Activated CD4-positive, alpha-beta T cell treated with anti-CD3 and anti-CD28 coated beads, Interleukin-2, amount 50 U/mL, for 4 hours (primary cell): ENCODE measurements at places on chromosomes 11 and 22.

DNA sequence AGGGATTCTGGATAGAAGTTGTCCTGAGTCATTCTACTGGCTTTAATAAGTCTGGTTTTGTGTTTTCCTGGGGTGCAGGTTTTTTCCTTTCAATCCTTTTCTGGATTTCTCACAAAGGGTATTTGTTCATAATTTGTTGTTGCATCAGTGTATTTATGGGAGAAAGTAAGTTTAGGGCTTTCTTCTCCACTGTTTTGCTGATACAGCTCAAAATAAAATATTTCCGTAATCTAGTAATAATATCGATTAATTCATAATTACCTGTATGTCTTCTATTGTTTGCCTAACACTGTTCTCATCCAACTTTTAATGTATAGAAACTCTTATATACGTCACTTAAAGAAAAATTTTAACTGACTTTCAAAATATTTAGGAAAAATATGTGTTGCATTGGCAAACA, 728.2 kb downstream of the LUZP2 start:
- DNase-seq: no peak

- DNase-seq: no peak
Measured at GRCh38 chr22:39382410-39382809, 17.2 kb upstream of the TAB1 start.

- no peak for DNase-seq
Measured at GRCh38 chr22:20619045-20619892, 111.9 kb downstream of the MED15 start.

DNA sequence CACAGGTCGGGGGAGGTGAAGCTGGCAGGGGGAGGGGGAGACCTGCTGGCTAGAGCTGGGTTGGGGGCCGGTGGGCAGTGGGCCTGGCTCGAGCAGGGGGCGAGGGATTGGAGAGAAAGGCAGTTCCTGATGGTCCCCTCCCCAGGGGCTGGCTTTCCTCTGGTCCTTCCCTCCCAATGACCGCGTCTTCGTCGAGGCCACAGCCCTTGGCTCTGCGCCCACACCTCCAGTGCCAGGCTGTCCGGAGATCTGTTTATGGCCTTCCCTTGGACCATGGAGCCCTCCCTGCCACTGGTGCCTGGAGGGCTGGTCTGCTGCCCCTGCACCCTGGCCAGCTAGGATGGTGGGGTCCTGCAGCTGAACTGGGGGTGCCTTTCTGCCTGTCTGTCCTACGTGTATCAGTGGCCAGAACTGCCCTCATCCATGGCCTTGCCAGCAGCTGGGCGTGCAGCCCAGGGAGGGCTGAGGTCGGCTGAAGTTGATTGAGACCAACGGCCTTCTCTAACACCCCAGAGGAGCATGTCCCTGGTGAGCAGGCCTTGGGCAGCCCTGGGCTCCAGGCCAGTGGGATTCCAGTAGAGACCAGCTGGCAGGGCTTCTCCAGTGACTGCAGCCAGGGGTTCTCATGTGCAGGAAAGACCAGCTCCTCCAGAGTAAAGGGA, 12.3 kb downstream of the TANGO2 start:
- no peak for DNase-seq

- DNase-seq: no peak
Measured at GRCh38 chr11:8381343-8381742, 117.7 kb upstream of the LMO1 start.

- DNase-seq: no peak
Measured at GRCh38 chr22:36865346-36865745, 4.5 kb downstream of the NCF4 start.

DNA sequence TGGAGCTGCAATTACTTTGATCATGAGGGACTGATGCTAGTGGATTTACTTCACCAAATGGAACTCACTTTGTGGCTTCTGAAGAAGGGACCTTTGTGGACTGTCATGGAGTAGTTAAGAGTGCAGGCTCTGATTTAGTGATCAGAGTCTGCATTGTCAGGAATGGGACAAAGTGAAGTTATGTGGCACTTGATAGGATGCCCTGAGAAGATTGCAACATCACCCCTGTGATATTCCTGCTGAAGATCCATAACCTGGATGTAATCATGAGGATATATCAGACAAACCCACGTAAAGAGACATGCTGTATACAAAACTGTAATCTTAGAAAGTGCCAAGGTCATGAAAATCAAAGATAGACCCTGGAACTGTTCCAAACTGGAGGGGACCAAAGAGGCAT, 1.6 kb upstream of the TFIP11 start:
- DNase-seq: no peak

GRCh38 chr11:91104237-91104636, 881.4 kb upstream of the CHORDC1 start:
- no peak for DNase-seq

DNA sequence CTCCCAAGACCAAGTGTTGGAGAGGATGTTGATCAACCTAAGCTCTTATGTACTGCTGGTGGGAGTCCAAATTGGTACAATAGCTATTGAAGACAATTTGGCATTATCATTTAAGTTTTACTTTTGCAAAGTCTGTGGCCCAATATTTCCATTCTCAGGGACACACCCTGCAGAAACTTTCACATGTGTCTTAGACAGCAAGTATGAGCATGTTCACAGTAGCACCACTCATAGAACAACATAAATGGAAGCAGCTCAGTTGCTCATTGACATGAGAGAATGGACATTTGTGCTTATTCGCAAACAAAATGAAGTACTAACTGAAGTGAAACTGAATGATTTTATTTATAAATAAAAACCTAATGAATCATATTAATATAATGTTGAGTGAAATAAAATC, 135.5 kb downstream of the NOX4 start:
- DNase-seq: no peak

DNA sequence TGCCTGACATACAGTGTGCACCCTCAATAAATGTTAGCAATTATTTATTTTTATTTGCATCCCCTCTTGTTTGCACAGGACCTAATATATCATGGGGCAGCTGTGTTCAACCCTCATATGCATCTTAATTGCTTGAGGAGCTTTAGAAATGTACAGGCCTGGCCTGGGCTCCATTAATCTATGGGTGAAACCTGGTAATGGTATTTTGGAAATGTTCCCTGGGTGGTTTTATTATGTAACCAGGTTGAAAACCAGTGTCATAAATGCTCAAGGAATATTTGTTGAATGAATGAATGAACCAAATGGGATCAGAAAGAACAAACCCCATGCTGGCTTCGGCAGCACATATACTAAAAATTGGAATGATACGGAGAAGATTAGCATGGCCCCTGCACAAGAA, 84.0 kb upstream of the PICALM start:
- no peak for DNase-seq

DNA sequence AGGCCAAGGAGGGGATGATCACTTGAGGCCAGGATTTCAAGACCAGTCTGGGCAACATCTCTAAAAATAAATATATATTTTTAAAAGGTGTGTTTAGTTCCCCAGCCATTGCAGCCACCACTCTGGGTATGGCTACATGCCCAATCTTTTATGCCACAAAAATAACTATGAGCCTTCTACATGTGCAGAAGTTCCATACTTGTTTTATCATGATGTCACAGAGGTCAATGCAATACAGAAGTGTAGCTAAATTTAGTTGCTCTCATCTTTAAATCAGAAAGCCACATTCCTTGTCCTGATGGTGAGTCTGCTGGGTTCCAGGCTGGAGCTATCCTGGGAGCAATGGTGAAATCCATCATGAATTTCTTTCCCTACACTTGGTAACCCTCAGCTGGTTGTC, 436.3 kb downstream of the DYNC2H1 start:
- no peak for DNase-seq

GRCh38 chr11:48106166-48106565, 110.4 kb upstream of the OR4B1 start:
- DNase-seq: no peak

GRCh38 chr11:127925475-127925874, 661.9 kb downstream of the ETS1 start:
- no peak for DNase-seq

DNA sequence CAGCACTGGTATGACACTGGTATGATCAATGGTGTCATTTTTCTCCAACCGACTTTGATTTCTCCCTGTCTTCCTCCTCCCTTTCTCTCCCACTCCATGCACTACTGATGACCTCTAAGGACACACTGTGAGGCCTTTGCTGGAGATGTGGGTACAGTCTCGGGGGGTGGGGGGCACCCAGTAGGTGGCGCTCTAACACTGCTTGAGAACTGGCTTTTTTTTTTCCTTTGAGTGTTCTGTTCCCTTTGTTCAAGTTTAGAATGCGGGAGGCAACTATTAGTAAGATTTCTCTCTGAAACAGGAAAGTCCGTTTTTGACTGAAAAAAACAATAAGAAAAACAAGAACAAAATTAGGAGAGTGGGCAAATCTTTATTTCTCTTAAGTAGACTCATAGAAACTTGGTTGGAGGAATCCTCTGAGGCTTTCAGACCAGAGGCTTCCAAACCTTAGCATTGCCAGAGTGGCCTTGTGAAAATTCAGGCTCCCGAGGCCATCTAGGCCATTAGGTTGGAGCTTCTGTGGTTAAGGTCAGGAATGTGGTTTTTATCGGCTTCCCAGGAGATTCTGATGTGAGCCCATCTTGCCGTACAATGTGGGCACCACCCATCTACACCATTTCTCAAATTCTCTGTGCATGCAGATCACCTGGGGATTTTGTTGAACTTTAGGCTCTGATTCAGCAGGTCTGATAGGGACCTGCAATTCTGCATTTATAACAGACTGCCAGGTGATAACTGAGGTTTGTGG, 43.2 kb downstream of the PANX1 start:
- DNase-seq: peak; percentile 12

DNA sequence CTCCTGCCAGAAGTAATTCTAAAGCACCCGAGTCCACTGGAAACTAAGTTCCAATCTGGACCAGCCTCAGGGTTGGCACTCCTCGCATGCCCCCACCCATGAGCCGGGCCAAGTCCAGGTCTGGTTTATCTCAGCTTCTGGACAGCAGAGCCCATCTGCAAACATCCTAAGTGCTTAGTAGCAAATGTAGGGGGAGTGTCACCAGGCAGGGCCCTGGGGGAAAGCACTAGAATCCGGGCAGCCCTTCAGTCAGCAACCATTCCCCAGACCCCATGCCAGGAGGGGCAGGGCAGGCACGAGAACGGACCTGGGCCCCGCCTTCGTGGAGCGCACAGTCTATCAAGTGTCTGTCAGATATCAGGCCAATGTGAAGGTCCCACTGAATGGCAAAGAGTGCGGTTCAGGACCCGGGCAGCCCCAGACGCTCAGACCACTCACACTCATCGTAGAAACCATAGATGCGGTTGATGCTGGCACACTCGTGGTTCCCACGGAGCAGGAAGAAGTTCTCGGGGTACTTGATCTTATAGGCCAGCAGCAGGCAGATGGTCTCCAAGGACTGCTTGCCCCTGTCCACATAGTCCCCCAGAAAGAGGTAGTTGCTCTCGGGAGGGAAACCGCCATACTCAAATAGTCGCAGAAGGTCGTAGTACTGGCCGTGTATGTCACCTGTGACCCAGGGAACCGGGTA, 1.3 kb downstream of the PPP1CA start:
- DNase-seq: no peak

DNA sequence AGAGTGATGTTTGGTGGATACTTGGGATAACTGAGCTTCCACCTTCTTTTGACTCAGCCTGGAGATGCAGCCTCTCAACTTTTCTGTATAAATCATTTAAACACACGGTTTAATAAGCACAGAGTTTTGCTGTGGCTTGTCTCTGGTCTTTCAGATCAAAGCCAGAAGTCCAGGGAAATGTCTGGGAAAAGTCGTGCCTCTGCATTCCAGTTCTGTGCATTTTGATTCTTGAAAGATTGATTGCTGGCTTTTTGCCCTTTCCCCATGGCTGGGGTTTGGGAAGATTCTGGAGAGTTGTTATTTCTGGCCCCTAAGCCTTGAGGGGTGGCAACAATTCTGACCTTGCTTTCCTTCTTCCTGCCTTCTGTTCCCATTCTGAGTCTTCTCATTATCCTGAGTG, 154.1 kb downstream of the COMMD9 start:
- no peak for DNase-seq

DNA sequence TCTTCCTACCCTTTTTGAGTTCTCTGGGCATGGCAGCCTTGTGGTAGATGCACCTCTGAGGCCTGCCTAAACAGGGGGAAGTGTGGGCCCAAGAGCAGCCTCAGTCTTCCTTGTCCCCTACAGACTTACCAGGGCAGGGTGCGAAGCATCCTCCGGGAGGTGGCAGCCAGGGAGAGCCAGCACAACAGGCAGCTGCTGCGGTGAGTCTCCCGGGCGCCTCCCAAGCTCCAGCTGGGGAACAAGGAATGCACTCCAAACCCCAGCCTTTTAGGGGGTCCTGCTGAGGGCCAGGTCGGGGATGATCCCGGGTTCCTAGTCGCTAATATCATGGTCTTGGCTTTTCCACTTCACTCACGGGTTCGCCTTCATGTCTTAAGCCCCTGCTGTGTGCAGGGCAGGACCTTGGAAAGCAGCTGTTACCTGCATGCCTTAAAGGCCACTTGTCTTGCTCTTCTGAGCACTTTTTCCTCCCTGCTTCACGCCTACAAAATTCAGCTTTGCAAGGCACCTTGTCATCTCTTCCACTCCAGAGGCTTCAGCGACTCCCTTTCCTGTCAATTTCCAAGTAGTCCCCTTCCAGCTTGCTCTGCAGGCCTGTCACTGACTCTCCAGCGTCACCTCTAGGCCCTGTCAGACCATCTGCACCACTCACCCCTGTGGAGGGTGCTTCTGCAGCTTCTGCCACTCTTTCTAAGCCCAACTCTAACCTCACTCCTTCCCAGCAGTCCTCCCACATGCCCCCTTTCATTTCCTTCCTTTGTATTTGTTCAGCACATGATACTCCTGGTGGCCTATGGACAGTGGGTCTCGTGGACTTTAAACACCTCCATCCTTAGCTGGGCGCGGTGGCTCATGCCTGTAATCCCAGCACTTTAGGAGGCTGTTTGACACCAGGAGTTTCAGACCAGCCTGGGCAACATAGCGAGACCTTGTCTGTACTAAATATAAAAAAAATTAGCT, 57.0 kb downstream of the PISD start:
- no peak for DNase-seq

GRCh38 chr11:117492578-117493251, 165.1 kb downstream of the CEP164 start:
- DNase-seq: no peak
